ENCODE measurements at places on chromosomes 1 and 21.

DNA sequence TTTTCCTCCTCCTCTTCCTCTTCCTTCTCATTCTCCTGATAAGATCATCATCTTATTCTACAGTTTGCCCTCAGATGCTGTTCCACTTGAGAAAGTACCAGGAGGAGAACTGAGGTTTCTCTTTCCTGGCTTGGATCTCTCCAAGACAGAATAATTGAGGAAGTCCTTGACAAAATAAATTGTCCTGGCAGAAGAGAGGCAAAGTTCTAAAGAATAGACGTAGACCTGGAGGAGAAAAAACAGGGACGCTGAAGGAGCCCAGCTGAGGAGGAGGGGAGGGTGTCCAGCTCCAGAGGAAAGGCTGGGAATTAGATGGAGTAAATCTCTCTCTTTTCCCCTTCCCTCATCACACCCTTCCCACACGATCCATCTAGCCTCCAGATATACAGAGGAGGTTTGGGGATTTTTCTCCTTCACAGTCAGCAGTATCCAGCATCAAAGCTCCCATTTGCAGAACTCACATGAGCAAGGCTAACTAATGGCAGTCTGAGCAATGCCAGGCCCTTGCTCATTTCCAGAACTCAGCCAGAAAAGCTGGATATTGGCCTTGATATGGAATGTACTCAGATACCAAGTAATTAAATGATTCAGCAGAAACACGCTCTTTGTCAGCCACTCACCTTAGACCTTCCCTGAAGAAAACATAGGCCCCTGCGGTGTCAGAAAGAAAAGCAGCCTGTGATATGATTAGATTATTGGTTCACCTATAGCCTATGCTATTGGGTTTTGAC is 5.1 kb upstream of the GNG12 start:
- no peak for DNase-seq

DNA sequence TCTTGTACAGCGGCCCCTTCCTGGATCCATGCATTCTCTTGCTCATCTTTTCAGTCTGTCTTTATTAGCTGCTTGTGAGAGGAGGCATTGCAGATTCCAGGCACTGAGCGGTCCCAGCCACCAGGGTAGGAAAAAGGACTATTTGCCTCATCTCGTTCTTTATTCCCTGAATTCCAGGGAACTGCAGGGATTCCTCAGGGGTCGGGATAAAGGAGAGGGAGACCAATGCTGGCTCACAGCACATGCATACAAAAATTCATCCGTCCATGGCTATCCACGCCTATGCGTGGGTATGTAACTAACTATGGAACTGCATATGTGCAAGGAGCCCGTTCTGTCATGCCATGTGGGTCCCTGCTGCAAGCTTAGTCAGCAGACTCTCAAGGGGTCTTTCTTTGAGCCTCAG is 879 bp upstream of the PLPPR5 start:
- no peak for DNase-seq

- no peak for DNase-seq
These were observed 494.0 kb downstream of the KCNT2 start for GRCh38 chr1:196114193-196114592.

DNA sequence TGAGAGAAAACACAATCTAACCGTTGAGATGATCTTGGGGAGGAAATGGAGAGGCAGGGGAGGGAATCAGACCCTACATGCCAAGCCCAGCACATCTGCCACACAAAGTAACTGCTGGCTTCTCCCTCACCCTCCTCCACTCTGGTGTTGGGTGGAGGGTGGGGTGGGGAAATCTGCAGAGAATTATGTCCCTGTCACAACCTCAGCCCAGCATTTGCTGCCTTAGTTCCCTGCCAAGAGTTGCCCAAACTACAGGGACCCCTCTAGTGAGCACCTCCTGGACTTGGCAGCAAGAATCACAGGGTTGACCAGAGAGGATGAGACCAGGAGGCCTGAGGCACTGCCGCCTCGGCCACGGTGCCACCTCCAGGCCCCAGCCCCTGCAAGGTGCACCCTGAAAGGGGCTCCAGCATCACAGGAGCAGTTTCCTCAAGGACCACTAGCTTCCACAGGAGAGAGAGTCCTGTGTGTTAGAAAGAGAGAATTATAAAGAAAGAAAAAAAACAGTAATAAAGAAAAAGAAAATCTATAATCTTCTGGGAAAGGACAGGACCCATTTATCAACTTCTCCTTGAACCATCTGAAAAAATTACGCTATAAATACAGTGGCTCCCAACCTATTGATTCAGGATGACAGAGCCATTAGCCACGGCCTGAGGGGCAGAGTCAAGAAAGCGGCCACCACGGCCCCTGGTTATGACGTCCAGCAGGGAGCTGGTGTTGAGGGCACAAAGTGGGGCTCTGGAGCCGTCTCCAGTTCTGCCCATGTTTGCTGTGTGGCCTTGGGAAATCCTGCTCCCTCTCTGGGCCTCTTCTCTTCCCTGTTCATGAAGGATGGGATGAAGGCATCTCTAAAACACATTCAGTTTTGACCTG is 451.7 kb downstream of the MATN1 start:
- no peak for DNase-seq
